CD14-positive monocyte (primary cell): ENCODE measurements at places on chromosomes 6 and 20.

- DNase-seq: no peak
Observed at GRCh38 chr6:54515713-54516112, 207.5 kb downstream of the TINAG start.

GRCh38 chr6:67706388-67706787 is 928.7 kb upstream of the ADGRB3 start:
- DNase-seq: no peak

- DNase-seq: no peak
Observed at GRCh38 chr6:138456401-138456790, 42.9 kb downstream of the NHSL1 start.

DNA sequence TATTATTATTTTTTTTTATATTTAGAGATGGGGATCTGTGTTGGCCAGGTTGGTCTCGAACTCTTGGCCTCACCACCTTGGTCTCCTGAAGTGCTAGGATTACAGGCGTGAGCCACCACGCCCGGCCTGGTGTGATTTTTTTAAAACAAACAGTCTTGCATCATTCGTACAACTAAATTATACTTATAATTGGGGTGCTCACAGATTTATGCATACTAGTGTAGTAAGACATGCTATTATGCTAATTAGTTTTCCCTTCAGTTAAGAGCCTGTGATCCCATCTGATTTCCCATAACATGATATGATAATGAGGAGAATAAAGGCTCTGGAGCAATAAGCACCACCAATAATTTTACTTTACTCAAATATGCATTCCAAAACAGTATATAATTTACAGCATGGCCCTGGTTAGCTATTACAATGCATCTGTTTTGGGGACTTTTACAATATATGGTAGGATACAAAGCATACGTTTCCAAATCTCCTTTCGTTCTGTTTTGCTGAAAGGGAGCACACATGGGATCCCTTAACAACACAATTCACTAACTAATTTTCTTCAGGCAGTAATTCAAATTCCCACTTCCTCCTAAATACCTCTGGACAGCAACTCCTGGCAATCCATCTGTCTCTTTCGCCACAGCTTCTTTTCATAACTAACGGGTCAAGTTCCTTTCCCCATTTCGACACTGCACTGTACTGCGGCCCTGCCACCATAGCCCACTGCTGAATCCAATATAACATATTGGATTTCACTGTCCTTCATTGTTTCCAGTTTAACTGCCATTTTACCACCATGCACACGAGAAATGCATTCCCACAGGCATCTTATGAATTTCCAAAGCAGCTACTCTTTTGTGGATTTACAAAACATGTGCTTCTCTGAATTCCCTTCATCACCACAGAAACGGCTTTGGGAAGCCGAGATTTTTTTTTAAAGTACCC is 1.7 kb downstream of the NUDT3 start:
- peak; percentile 29 for DNase-seq

DNA sequence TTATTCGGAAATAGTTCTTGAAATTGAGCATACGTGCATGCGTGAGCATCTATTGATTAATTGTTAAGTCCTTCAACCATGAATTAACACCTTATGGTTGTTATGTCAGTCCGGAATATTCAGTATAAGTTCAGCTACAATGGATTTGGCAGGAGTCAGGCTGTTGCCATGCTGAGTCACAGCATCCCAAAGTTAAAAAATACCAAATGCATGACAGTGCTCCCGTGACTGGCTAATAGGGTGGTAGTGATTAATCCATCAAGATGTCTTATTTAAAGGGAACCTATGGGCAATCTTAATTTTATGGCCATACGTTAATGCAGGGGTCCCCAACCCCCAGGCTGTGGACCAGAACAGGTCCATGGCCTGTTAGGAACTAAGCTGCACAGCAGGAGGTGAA is 10.5 kb downstream of the RAE1 start:
- DNase-seq: no peak

DNA sequence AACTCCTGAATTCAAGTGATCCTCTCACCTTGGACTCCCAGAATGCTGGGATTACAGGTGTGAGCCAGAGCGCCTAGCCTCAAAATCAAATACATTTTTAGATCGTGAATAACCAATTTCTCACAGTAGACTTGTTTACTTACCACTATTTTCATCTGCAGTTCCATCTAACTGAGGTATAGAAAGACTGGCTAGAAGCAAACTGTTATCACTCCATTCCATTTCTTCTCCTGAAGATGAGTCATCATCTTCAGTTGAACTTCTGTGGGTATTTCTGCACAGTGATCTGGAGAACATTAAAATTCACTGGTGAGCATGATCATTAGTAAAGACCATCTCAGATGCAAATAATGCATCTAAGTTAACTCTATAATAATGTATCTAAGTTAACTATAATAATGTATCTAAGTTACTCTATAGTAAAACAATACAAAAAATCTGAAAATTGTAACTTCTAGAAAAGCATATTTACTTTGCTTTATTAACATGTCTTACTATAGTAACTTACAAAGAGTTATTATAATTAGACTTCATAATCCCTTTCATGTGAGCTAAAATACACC is 105.4 kb downstream of the REV3L start:
- DNase-seq: no peak

DNA sequence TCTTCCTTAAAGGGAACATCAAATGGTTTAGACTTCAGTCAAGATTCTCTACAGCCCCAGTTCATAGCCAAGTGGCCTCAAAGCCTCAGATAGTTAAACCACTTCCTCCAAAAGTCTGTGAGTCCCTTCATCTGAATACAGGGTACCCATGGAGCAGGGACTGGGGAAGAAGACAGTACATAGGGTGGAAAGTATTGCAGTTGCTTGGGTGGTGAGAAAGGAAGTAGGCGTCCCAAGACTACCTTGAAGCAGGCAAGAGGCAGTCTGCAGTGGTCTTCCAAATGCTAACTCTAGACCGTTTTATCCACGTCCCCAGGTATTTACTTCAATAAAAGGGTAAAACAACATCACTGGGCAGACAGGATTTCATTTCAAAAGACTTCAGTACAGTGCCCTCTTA is 2.0 kb downstream of the FYN start:
- DNase-seq: peak; percentile 65

DNA sequence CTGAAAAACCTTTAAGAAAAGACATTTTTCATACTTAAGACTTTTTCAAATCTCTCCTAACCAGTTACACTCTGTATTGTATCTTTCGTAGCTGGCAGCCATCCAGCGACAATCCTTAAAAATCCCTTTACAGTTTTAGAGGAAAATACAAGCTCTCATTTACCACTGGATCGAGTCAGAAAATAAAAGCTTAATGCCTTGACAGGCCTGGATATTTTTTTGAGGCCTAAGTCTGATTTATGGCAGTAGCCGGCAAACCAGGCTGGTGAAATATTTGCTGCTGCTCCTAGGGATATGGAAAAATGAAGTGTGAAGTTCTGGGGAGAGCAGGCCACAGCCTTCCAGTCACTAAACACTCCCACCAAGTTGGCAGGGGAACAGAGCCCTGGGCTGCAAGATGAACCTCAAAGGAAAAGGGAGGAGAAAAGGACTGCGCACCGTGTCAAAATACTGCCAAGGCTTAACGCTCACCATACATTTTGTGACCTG is 213.0 kb upstream of the SUPT3H start:
- no peak for DNase-seq

DNA sequence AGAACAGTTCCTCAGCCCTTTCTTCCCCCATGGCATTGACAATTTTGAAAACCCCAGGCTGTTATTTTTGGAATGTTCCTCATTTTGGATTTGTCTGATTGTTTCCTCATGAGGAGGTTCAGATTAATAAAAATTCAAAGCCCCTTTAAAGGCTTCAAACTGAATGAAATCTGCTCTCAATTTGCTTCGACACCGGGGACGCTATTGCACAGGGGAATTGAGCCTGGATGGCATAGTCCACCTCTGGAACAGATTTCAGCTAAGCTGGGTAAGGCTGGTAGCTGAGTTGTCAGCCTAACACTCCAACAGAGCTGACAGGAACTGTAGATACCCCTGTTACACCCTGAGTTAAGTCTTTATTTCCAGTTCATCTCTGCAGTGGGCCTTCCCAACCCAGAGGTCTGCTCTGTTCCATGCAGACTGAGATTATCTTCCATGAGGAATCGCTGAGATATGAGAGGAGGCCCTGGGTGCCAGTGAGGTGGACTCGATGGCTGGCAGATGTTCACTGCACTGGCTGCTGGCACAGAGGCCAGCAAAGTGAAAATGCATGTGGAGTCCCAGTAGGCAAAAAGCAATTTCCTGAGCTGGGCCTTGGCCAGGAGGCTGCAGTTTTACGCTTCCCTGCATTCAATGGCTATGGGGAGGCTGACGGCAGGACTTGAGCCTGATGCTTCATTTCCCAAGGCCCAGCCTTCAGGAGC is 73.3 kb upstream of the PAX1 start:
- no peak for DNase-seq
